Stimulated activated CD8-positive, alpha-beta memory T cell treated with anti-CD3 and anti-CD28 coated beads, Interleukin-15, amount 100 ng/mL, for 1 hour (primary cell): ENCODE measurements at places on chromosomes 12 and 14.

DNA sequence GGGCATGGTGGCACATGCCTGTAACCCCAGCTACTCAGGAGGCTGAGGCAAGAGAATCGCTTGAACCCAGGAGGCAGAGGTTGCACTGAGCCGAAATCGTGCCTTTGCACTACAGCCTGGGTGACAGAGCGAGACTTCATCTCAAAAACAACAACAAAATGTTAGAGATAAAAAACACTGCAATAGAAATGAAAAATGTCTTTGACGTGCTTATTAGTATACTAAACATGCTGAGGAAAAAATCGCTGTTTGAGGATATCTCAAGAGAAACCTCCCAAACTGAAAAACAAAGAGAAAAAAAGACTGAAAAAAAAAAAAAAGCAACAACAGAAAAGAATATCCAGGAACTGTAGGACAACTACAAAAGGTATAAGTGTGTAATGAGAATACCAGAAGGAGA is 15.2 kb upstream of the APOLD1 start:
- no peak for DNase-seq

DNA sequence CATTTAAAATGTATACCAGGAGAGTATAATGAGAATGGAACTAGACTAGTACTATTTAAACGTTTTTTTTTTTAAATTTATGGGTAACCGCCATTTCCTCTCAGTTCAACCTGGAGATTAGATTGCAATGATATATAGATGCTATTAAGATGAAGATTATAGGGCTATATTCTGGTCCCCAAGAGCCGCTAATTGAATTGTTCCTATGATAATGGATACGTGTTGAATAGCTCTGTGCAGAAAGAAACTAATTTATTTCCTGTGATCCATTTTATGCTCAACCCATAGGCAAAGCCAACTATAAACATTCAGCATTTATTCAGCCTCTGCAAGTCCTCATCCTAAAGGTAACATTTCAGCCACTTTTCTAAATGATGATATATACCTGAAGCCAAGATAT is 1595.1 kb upstream of the SEL1L start:
- no peak for DNase-seq

DNA sequence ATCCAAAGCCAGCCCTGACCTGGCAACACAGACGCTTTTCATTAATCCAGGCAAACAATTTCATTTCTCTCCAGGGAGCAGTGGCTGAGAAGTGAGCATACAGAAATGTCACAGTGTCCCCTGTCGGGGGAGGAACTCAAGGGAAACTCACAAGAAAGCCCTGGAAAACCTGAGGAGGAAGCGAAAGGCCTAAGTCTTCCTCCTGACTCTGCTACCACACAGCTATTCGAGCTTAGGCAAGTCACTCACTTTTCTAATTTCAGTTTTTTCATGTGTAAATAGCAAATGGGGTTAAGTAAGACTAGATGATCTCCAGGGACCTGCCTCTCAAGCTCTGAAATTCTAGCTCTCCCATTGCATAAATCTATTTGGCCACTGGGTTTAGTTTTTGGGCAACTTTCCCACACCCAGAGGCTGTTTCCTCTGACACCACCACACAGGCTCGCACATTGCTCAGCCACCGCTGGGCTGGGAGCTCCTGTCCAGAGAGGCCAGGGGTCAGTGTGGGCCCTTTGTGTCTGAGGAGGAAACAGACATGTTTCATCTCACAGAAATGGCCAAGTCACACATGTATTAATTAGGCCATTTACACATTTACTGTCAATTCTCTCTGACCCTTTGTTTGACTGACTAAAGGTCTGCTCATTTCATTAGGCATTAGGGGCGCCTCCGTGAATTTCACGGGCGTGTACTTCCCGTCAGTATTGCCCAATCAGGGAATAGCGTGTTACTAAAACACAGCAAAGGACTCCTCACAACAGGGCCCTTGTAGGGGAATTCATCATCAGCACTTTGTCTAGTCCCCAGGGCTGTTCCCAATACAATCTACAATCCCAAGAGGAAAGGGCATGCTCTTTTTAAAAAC is 9.8 kb upstream of the PNMA1 start:
- no peak for DNase-seq

GRCh38 chr12:108586306-108586705 is 11.6 kb downstream of the TMEM119 start:
- no peak for DNase-seq

DNA sequence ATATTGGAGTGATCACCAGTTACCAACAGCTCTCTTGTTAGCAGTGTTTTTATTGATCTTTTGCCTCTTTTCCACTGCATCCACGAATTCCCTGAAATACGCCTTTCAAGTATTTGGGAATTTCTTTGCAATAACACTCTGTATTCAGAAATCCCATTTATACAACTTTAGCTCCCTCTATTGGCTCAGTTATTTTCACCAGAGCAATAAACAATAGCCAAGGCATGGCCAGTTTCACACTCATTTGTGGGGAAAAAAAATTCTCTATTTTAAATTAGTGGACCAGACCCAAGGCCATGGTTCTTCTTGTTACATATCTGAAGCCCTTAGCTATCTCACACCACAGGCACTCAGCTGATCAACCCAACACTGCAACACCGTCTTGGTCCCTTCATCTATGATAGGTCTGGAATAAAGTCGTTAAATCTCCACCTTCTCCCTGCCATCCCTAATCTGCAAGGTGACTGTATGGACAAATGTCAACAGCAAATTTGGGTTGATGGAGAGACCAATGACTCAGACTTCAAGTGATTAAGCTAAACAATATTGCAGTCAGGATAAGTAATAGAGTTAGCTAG is 92.4 kb upstream of the TMEM260 start:
- DNase-seq, result no peak

DNA sequence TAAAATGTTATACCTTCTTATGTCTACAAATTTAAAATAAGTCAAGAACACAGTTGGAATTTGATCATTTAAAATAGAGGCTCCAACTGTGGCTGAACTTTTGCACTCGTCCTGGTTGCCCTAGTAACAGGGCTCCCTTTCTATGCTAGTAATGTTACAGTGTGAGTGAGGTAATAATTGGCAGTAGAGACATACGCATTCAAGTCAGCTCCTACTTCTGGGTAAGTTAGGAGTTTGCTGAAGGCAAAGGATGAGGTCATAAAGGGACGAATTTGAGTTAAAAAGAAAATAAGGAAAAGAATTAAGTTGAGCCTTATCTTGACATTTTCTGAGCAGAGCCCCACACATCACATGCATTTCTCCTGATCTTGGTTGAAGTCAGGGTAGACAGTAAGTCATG is 129.1 kb downstream of the TMEM117 start:
- no peak for DNase-seq

GRCh38 chr14:43481864-43482263 is 1025.2 kb downstream of the FSCB start:
- DNase-seq, result no peak

GRCh38 chr12:2284857-2285256 is 232.1 kb downstream of the CACNA1C start:
- DNase-seq, result no peak

DNA sequence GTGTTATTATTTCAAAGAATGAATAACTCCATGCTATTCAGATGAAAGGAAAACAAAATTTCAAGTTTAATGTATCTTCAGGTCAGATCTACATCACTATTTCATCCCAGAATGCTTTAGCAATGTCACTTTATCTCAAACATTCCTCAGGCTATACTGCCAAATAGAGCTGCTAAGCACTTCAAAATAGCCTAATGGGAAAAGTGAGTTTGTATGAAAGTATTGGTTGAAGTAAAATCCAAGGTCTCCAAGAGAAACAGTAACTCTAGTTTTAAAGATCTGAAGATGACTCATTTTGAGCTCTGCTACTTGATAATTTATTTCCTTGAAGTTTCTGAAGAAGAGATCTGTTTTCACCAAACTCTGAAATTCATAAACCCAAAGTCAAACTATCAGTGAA is 466.2 kb upstream of the FOXG1 start:
- DNase-seq, result no peak

DNA sequence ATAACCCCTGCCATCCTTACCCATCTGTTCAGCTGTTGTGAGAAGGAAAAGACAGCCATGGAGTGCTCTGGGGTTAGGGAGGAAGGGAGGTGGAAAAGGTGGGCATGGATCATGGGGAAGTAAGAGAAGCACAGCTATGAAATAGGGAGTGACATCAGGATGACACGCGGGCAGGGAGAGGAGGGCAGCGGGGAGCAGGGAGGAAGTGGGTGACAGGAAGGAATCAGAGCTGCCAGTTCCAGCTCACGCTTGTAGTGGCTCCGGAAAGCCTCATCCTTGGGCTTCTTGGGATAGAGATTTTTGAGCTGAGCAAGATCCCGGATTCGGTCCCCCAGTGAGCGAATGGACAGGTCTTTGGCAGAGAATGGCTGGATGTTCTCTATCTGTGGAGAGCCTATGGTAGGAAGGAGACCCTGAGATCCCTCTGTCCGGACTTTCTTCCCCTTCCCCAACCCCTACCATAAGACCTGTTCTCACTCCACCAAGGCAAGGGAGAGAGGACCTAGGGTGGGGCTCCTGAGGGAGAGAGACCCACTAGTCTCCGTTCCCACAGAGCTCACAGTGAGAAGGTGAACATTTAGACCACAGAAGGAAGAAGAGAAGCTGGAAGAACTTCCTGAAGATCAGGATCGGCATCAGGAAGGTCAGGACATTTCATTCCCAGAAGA is 10.3 kb downstream of the NAB2 start:
- DNase-seq, result no peak

DNA sequence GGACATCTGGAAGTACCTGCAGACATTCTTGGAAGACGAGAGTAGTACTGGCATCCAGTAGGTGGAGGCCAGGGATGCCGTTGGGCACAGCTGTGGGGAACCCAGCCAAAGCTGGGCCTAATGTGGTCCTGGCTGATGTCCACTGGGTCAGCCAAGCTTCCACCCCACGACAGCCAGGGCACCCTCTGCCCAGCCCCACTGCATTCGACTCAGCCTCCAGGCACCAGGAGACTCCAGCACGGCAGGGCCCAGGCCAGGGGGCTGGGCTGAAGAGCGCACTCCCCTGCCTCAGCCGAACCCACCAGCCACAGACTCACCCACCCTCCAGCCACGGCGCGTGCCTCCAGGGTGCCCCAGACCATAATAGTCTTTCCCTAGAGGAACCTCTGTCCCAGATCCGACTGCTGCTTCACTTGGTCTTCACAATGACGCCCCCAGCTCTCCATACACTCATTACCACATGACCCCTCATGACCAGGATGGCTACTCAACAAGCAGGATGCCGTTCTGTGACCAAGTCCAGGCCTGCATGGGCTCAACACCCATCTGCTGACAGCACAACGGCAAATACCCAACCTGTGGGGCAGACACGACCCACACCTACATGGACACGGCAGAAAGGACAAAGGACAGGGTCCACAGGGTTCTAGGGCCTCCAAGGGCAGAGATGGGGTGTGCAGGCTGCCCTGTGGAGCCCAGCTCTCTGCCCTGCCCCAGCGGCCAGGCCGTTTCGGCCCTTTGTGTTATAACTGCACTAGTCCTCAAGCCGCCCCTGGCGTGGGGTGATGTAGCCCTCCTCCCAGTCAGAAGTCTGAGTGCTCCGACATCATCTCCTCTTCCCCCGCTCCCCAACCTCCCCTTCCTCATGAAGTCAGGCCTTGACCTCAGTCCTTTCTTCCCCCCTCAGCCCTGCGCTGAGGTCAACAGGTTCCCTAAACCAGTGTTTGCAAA is 22.8 kb downstream of the ITPK1 start:
- no peak for DNase-seq

DNA sequence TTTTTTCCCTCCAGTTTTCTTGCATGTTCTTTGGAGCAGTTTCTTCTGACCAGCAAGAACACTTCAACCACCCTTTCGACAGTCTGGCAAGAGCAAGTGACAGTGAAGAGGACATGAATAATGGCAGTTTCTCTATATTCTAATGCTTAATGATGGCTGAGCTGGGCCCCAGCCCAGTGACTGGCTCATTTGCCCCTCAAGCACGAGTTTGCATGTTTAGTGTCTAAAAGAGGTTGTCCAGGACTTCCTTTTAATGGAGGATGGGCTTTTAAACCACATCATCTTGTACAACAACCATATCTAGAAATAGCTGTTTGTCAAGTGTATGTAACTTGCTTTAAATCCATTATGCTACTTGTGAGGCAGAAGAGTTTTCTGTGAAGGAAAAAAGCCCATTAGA is 28.4 kb downstream of the RAD9B start:
- no peak for DNase-seq

- DNase-seq, result no peak
These were observed 234.3 kb downstream of the EFCAB11 start for GRCh38 chr14:89720076-89720687.
